Esophagus squamous epithelium (tissue), 5 donors: ENCODE measurements at places on chromosomes 3 and 15. TPM values are rescaled to one million over a fixed set of nuclear protein-coding genes. Genes with fewer than 3 reads are reported as not detected.
A peak's percentile ranks its signal among the peaks of the same experiment; 100 is the strongest.

Gene MCF2L2
- total RNA-seq = 2.9 TPM

Gene POPDC2
- 3.8 TPM for total RNA-seq

Gene MTFMT
- total RNA-seq = 12.8 TPM

Gene ZKSCAN7
- 2.9 TPM for total RNA-seq

Gene IMPG2
- total RNA-seq = 0.04 TPM

Gene GOLGA6D
- total RNA-seq = not detected

GRCh38 chr3:64634417-64634816 is 53.4 kb downstream of the ADAMTS9 start:
- peaks cover 7% of the 10 kb centered on the region for H3K36me3 ChIP-seq
- H3K27ac ChIP-seq = no peak overlapping the region
- no peak for DNase-seq
- H3K4me3 ChIP-seq = no peak overlapping the region
- no peaks in the 10 kb centered on the region for H3K4me1 ChIP-seq

GRCh38 chr15:29032751-29033150 is 147.0 kb downstream of the APBA2 start:
- no peaks in the 10 kb centered on the region for H3K4me1 ChIP-seq
- H3K27ac ChIP-seq = no peak overlapping the region
- H3K4me3 ChIP-seq = no peak overlapping the region
- no peaks in the 10 kb centered on the region for H3K27me3 ChIP-seq

GRCh38 chr15:49045751-49046219 is 461 bp downstream of the SECISBP2L start:
- no peak for DNase-seq
- peaks cover 49% of the 10 kb centered on the region for H3K4me1 ChIP-seq
- H3K36me3 ChIP-seq = no peaks in the 10 kb centered on the region
- H3K27me3 ChIP-seq = no peaks in the 10 kb centered on the region

DNA sequence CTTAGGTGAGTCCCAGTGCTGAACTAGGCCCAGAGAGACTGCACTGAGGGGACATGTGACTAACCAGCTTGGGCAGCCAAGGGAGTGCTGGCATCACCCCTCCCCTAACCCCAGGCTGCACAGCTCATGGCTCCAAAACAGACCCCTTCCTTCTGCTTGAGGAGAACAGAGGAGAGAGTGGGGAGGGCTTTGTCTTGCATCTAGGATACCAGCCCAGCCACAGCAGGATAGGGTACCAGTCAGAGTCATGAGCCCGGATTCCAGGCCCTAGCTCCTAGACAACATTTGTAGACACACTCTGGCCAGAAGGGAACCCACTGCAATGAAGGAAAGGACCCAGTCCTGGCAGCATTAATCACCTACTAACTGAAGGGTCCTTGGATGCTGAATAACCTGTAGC is 49.9 kb upstream of the PLSCR4 start:
- peaks cover 12% of the 10 kb centered on the region for H3K4me1 ChIP-seq
- H3K27ac ChIP-seq = no peak overlapping the region
- H3K27me3 ChIP-seq = no peaks in the 10 kb centered on the region

GRCh38 chr3:71487418-71487817 is 96.1 kb downstream of the FOXP1 start:
- no peaks in the 10 kb centered on the region for H3K4me1 ChIP-seq
- no peak overlapping the region for H3K4me3 ChIP-seq
- H3K27me3 ChIP-seq = no peaks in the 10 kb centered on the region

DNA sequence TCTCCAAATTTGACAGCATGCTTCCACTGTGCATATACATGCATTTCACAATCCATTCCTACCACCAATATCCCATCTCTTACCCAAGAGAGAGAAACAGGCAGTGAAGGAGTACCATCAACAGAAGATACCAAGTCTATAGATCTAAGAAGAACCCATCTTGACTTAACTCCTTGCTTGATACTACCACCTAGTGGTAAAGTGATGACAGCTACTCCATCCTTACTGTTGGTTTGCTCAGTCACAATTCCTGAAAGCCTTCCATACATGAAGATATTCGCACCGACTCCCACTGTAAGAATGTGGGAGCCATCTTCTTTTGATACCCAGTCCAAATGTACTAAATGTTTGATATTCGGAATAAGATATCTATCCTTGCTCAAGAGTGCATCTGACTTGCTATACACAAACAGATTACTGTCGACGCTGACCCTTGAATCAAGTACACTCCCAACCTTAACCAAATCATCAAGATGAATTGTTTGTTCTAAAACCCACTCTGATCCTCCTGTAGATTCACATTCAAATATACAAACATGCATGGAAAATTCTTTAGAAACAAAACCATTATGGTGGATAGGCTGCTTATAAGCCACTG is 123.1 kb downstream of the DMXL2 start:
- H3K27ac ChIP-seq = no peak overlapping the region
- H3K4me3 ChIP-seq = no peak overlapping the region
- no peaks in the 10 kb centered on the region for H3K36me3 ChIP-seq
- DNase-seq = no peak
- no peaks in the 10 kb centered on the region for H3K27me3 ChIP-seq
- H3K4me1 ChIP-seq = no peaks in the 10 kb centered on the region

DNA sequence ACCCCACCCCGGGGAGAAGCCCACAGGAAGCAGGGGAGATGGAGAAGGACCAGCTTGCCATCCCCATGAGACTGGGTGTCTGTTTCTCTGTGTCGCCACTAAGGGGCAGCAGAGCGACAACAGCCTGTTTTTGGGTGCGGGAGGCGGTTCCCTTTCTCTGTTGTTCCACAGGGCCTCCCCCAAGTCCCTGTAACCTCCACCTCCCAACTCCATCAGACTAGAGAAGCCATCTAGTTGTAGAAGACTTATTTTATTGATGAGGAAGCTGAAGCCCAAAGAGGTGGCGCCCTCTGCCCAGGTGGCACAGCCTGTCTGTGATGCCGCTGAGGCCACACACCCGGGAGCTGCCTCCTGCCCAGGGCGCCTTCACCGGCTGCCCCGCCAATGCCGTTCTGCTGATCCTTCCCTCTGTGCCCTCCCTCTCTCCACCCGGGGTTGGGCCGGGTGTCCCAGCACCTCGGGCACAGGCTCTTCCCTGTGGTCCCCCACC is 3.9 kb upstream of the CCDC9B start:
- DNase-seq = no peak
- H3K36me3 ChIP-seq = no peaks in the 10 kb centered on the region
- H3K27me3 ChIP-seq = no peaks in the 10 kb centered on the region
- H3K4me3 ChIP-seq = no peak overlapping the region
- peak overlapping the region; percentile 95 for H3K27ac ChIP-seq

- no peak overlapping the region for H3K4me3 ChIP-seq
- H3K27me3 ChIP-seq = no peaks in the 10 kb centered on the region
- H3K4me1 ChIP-seq = no peaks in the 10 kb centered on the region
- DNase-seq = no peak
- no peaks in the 10 kb centered on the region for H3K36me3 ChIP-seq
- no peak overlapping the region for H3K27ac ChIP-seq
These were observed 56.0 kb upstream of the FAM3D start for GRCh38 chr3:58722561-58722960.

GRCh38 chr15:86892774-86893449 is 813.2 kb downstream of the AGBL1 start:
- no peak for DNase-seq
- H3K27ac ChIP-seq = no peak overlapping the region
- H3K4me1 ChIP-seq = no peaks in the 10 kb centered on the region
- H3K4me3 ChIP-seq = no peak overlapping the region
- no peaks in the 10 kb centered on the region for H3K36me3 ChIP-seq

DNA sequence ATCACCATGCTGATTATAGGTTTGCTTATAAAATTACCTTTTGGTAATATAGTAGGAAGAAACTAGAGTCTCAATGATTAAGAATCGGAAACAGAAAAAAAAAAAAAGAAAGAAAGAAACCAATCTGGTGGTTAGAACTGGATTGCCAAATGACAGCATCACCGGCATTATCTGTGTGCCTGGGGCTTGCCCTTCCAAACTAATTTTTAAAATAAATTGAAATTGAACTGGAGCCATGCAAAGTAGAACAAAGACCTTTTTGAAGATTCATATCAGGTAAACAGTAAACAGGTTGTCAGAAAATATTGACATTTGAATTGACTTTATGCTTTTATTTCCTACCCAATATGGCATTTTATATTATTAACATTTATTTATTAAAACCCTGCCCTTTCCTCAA is 11.2 kb upstream of the CPB1 start:
- H3K27me3 ChIP-seq = no peaks in the 10 kb centered on the region
- no peak overlapping the region for H3K4me3 ChIP-seq
- DNase-seq = no peak
- H3K36me3 ChIP-seq = no peaks in the 10 kb centered on the region
- H3K4me1 ChIP-seq = no peaks in the 10 kb centered on the region

GRCh38 chr3:157201648-157202278 is 41.8 kb upstream of the CCNL1 start:
- no peaks in the 10 kb centered on the region for H3K4me1 ChIP-seq
- no peak overlapping the region for H3K4me3 ChIP-seq
- no peaks in the 10 kb centered on the region for H3K27me3 ChIP-seq
- H3K36me3 ChIP-seq = no peaks in the 10 kb centered on the region
- no peak for DNase-seq
- H3K27ac ChIP-seq = no peak overlapping the region

- no peaks in the 10 kb centered on the region for H3K36me3 ChIP-seq
- no peak overlapping the region for H3K4me3 ChIP-seq
- no peak for DNase-seq
- no peaks in the 10 kb centered on the region for H3K27me3 ChIP-seq
These were observed 1337.9 kb upstream of the EPHA6 start for GRCh38 chr3:95476534-95476933.

GRCh38 chr3:160126051-160126450 is 99.2 kb upstream of the C3orf80 start:
- no peaks in the 10 kb centered on the region for H3K36me3 ChIP-seq
- H3K27me3 ChIP-seq = no peaks in the 10 kb centered on the region
- H3K4me3 ChIP-seq = no peak overlapping the region
- no peak for DNase-seq
- H3K4me1 ChIP-seq = no peaks in the 10 kb centered on the region

DNA sequence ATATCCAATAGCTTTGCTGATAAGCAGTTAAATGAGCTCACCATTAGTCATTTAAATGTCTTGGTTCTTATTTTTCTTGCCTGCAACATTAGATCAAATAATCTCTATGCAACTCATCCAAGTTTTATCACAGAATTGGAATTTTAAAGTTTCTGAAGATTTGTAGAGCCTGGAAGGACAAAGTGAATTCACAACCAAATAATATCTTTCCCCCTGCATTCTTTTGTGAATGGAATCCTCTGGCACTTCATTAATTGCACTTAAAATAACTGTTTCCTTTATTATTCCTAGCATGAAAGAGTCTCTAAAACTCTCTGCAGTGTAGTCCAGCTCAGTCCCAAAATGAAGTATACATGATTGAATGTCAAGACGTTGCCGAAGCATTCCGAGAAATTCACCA is 345.6 kb upstream of the TGFBR2 start:
- no peaks in the 10 kb centered on the region for H3K36me3 ChIP-seq
- H3K4me1 ChIP-seq = no peaks in the 10 kb centered on the region
- H3K4me3 ChIP-seq = no peak overlapping the region
- DNase-seq = no peak
- no peak overlapping the region for H3K27ac ChIP-seq
